ENCODE measurements at places on chromosomes 4 and X.

DNA sequence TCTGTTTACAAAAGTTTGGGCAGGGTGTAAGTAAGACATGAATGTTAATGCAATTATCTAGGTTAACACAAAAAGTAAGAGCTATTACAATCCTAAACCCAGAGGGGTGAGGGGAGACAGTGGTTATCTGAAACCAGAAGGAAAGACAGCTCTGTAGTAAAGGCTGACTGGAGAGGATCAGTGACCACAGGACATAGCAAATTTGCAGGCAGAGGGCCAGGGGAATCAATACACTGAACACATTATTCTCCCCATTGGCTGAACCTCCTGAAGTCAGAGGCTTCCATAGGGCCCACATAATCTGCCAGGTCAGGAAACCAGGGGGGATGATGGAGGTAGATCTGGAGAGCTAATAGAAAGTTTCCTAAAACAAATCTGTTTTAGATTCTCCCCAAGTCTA, 689.4 kb upstream of the ATOH1 start:
- DNase-seq = no peak

DNA sequence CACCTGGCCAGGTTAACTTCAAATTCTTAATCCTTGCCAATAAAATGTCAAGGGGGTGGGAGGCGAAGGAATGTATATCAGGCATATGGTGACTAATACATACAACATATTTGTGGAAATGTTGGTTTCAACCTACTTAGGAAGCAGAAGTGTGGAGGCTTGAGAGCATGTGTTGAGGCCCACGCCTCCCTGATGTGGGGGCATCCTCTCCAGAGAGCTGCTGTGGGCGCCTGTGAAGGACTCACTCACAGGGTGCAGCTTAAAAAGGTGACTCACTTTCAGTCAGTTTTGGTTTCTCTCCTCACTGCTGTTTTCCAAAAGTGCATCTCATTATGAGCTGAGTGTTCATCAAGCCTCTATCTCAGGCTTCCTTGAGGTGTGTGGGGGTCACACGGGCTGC, 27.5 kb downstream of the LNX1 start:
- DNase-seq = no peak

DNA sequence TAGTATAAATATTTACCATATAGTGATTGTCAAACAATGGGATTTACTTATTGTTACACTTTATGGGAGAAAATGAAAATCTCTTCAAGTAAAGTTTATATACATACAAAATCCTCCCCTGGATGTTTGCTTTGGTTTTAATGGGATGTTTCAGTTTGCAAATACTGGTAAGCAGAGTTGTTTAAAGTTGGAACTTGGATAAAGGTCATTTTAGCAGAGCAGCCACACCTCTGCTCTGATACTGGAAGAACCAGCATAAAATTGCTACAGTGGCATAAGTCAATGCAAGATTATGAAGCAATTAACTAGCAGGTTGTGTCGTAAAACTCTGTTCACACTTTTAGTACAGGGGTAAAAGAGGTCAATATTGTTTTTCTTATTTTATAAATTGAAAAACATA, 101.2 kb downstream of the TRAPPC11 start:
- no peak for DNase-seq

GRCh38 chr4:53852343-53852742, 212.1 kb downstream of the CHIC2 start:
- DNase-seq = peak; percentile 36

GRCh38 chr4:2267320-2267811, 5.5 kb upstream of the MXD4 start:
- DNase-seq = no peak

- DNase-seq = no peak
Observed at GRCh38 chr4:24588216-24588954, 4.0 kb upstream of the DHX15 start.

GRCh38 chrX:40132751-40133150, 35.0 kb upstream of the BCOR start:
- DNase-seq = peak; percentile 44

DNA sequence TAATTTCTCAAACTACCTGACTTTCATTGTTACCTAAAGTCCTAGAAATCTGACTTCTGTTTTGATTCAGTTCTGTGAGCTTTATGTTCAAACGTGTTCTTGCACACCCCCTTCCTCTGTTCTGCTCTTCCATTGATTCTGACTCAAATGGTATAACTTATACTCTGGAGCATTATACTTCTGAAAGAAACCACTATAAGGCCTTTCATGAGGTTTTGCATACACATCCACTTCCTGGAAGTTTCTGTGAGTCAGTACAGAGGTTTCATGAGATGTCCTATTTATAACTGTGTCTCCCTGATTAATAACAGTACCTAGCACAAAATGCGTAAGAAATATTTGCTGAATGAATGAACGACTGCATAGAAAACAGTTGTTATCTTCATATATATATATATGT, 540.2 kb upstream of the CT83 start:
- no peak for DNase-seq

DNA sequence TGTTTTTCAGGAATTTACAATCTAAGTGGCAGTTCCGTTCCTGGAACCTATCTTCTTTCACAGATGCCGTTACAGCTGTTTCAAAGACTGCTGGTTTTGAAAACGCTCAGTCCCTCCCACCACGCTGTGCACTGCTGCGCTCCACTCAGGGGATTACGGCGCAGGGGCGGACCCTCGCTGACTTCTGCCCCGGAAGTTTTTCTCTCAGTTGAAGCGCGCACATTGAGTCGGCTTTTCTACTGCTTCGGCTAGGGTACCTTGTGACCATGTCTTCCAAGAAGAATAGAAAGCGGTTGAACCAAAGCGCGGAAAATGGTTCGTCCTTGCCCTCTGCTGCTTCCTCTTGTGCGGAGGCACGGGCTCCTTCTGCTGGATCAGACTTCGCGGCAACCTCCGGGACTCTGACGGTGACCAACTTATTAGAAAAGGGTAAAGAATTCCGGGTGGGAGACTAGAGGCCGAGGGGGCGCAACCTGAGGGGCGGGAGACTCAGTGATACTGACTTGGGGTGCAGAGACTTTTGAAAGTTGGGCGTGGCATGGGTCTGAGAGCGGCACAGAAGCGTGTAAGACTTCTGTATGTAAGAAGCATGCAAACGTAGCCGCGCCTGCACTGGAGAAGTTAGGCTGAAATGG, 597 bp upstream of the NUDT6 start:
- DNase-seq = peak; percentile 68

- DNase-seq = peak; percentile 90
Observed at GRCh38 chrX:123962794-123963373, 1.4 kb downstream of the STAG2 start.

GRCh38 chr4:148716431-148717052, 274.3 kb upstream of the NR3C2 start:
- no peak for DNase-seq

GRCh38 chrX:96621811-96622210, 62.8 kb upstream of the DIAPH2 start:
- DNase-seq = no peak

GRCh38 chrX:39777623-39778025, 320.1 kb downstream of the BCOR start:
- DNase-seq = no peak

GRCh38 chr4:110808351-110808878, 185.5 kb upstream of the PITX2 start:
- no peak for DNase-seq

GRCh38 chrX:39162322-39162735, 361.1 kb downstream of the MID1IP1 start:
- DNase-seq = no peak

GRCh38 chr4:27024805-27025204, 164.2 kb downstream of the STIM2 start:
- DNase-seq = no peak

- no peak for DNase-seq
Observed at GRCh38 chrX:79623098-79623762, 256.1 kb upstream of the ITM2A start.

DNA sequence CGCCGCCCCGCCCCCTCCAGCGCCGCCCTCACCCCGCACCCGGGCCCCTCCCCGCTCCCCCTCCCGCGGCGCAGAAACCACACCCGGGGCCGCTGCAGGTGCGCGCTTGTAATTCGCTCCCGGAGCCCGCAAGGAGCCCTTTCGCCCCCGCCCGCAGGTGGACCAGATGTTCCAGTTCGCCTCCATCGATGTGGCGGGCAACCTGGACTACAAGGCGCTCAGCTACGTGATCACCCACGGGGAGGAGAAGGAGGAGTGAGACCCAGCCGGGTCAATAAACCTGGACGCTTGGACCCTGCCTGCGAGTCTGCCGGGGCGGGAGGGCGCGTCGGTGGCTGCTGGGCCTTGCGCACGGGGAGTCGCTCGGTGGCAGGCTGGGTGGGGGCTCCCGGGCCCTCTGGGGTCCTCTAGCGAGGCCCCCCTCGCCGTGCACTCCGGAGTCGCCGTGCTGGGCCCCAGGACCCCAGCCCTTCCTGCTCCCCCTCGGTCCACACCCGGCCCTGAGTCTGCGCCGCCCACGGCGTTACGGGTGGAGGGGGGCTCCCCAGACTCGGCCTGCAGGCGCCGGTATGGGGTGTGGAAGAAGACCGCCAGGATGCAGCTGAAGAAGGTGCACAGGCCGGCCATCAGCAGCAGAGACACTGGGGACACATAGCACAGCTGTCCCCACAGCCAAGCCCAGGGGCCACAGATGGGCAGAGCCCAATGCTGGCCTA, 7.1 kb downstream of the SLC49A3 start:
- DNase-seq = no peak

DNA sequence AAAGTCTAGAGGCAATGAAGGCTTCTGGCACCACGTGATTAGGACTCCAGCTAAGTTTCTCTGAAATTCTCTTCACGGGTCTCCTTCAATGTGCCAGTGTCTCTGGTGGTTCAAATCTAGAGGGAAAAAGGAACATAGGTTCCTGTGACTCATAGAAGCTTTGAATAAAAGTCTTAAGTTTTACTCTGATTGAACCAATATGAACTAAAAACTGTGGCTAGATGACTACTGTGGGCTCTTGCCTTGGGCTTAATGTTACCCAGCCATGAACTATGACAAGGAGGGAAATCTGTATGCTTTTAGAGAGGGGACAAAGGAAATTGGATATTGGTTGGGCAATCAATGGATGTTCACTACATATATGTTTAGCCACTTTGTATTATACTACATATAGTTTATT, 49.9 kb upstream of the TEX13D start:
- DNase-seq = no peak

DNA sequence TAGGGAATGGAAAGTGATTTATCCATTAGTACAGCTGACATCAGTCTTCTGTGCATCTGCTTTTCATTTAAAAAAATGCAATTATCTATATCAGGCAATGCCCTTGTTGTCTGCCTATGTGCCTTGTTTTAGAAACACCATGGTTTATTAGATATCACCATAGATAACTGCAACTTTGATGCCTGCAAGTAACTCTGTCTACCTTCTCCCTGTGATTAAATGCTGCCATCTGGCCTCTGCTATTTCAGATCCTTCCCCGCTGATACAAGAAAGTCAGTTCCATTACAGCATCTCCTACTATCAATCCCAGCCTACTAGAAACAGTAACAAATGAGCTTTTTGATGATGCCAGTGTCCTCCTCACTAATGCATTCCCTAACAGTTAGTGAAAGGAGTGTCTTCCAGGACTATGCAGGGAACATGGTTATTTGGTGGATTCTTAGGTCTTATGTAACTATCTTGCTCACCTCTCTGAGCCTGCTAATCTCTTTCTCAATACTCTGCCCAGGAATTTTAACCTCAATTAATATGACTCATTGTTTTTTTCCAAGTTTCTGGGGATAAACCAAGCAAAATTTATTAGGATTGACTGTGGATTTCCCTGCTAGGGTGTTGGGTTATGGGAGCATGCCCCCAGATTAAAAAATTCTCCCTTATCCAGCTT, 444.9 kb downstream of the RAPGEF2 start:
- no peak for DNase-seq

DNA sequence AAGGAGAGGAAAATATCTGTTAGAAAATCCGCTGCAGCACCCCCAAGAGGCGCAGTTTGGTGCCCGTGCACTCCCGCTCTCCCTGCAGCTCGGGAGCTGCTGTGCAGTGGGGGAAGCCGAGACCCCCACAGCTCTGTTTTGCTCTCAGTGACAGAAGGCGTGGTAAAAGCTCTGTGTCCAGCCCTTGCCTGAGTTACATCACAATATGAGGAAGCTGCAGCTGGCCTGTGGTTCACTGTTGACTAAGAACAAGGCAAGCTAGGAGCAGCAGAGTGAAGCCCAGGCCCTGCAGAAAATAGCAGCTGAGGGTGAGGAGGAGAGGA, 88.5 kb upstream of the ADRA2C start:
- no peak for DNase-seq

DNA sequence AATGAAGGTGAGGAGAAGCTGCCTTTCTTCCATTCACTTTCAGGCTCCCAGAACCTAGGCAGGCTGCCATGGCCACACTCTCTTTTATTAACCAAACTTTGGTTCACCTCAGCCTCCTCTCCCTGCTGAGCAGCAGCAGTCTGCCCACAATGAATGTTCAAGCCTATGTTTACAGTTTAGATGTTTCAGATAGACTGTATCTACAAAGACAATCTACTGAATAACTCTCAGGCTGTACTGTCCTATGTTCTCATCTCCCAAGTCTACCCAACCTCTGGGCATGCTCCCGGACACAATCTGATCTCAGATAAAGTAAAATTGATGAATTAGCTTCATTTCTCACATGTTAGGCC, 59.2 kb upstream of the TMEM164 start:
- no peak for DNase-seq

- DNase-seq = peak; percentile 47
Observed at GRCh38 chr4:140233791-140234696, 80.1 kb upstream of the MAML3 start.

Measured in fibroblast of the conjunctiva (primary cell).